Vein endothelial cell (primary cell): ENCODE measurements at places on chromosomes 12 and 14. TPM values are rescaled to one million over a fixed set of nuclear protein-coding genes. Genes with fewer than 3 reads are reported as not detected.

Gene FAIM2
- not detected in 2 replicates for total RNA-seq

Gene A2ML1
- total RNA-seq, result not detected in 2 replicates

Gene FAM181A
- total RNA-seq, result not detected in 2 replicates

Gene PABPN1
- total RNA-seq, result 54.5 and 74.8 TPM in 2 replicates

Gene RASSF8
- 79.4 and 103 TPM in 2 replicates for total RNA-seq

Gene NR1H4
- total RNA-seq, result not detected in 2 replicates

Gene PTCSC3
- not detected in 2 replicates for total RNA-seq

Gene STYK1
- total RNA-seq, result 12.3 and 14.7 TPM in 2 replicates

Gene KRT75
- total RNA-seq, result not detected in 2 replicates

Gene GRIN2B
- not detected in 2 replicates for total RNA-seq

Gene CAPZA3
- total RNA-seq, result not detected in 2 replicates

Gene SLC4A8
- 1.6 and 2.5 TPM in 2 replicates for total RNA-seq

Gene KRT71
- total RNA-seq, result not detected in 2 replicates

Gene KRT72
- total RNA-seq, result not detected in 2 replicates

Gene FITM1
- 0.65 TPM in 1 of 2 replicates, not detected in the other for total RNA-seq

Gene TEX22
- 0.10 TPM in 1 of 2 replicates, not detected in the other for total RNA-seq

Gene PPP1R12A
- 95.7 and 122 TPM in 2 replicates for total RNA-seq

Gene PRR4
- total RNA-seq, result 0.76 and 2.3 TPM in 2 replicates

Gene CCDC198
- not detected in 2 replicates for total RNA-seq

Gene ABHD12B
- total RNA-seq, result not detected in 2 replicates

Gene MUCL1
- total RNA-seq, result not detected in 2 replicates

Gene DEGS2
- under 0.01 and 0.10 TPM in 2 replicates for total RNA-seq

Gene RNASE7
- not detected in 2 replicates for total RNA-seq

Gene ADAMTS20
- not detected in 2 replicates for total RNA-seq

Gene SIX1
- total RNA-seq, result 0.33 and 0.48 TPM in 2 replicates

Gene LRFN5
- 0.10 TPM in 1 of 2 replicates, not detected in the other for total RNA-seq

Gene TPPP2
- not detected in 2 replicates for total RNA-seq

Gene KLHL33
- total RNA-seq, result not detected in 2 replicates

Gene ADAM20
- 0.65 and 0.67 TPM in 2 replicates for total RNA-seq

Gene ANKRD33
- 0.29 and 0.33 TPM in 2 replicates for total RNA-seq

Gene LMNTD1
- total RNA-seq, result 0.29 TPM in 1 of 2 replicates, not detected in the other

Gene ARHGEF25
- 0.10 and 0.98 TPM in 2 replicates for total RNA-seq

Gene KRT74
- not detected in 2 replicates for total RNA-seq

Gene KANSL2
- total RNA-seq, result 49.2 and 62.1 TPM in 2 replicates

Gene AICDA
- total RNA-seq, result not detected in 2 replicates

Gene MSI1
- not detected in 2 replicates for total RNA-seq

Gene NGB
- not detected in 2 replicates for total RNA-seq

Gene MAP3K9
- total RNA-seq, result 0.57 and 0.65 TPM in 2 replicates

Gene CHFR
- 50.3 and 59.4 TPM in 2 replicates for total RNA-seq

Gene HOXC10
- not detected in 2 replicates for total RNA-seq

Gene TMEM117
- 2.6 and 3.7 TPM in 2 replicates for total RNA-seq

Gene TAS2R19
- 5.5 and 6.5 TPM in 2 replicates for total RNA-seq

Gene DPPA3
- not detected in 2 replicates for total RNA-seq

Gene OR6C2
- not detected in 2 replicates for total RNA-seq

Gene SIX4
- total RNA-seq, result 4.5 and 6.9 TPM in 2 replicates

Gene ABCC9
- total RNA-seq, result under 0.01 and 0.10 TPM in 2 replicates

Gene JPH4
- not detected in 2 replicates for total RNA-seq

Gene MGP
- total RNA-seq, result 81.4 and 247 TPM in 2 replicates

Gene SOX5
- 1.5 and 2.6 TPM in 2 replicates for total RNA-seq

Gene P2RX2
- total RNA-seq, result not detected in 2 replicates

Gene IGF1
- 0.33 and 1.4 TPM in 2 replicates for total RNA-seq
